ENCODE measurements at places on chromosomes 2 and 18. TPM values are rescaled to one million over a fixed set of nuclear protein-coding genes. Genes with fewer than 3 reads are reported as not detected.

EPB41L5 gene
- total RNA-seq, result 13.1 TPM

NOL4 gene
- 0.24 TPM for total RNA-seq

BOLL gene
- not detected for total RNA-seq

TRIM54 gene
- total RNA-seq, result 105 TPM

ARPC2 gene
- total RNA-seq, result 144 TPM

FEV gene
- not detected for total RNA-seq

IGFBP5 gene
- total RNA-seq, result 207 TPM

TPO gene
- 8.4 TPM for total RNA-seq

AMER3 gene
- total RNA-seq, result not detected

CABYR gene
- total RNA-seq, result 0.38 TPM

LOXL3 gene
- 4.1 TPM for total RNA-seq

SSB gene
- total RNA-seq, result 57.4 TPM

KCNF1 gene
- 0.97 TPM for total RNA-seq

PDE1A gene
- total RNA-seq, result 11.0 TPM

RESP18 gene
- not detected for total RNA-seq

MOGAT1 gene
- total RNA-seq, result 0.47 TPM

FOXI3 gene
- total RNA-seq, result not detected

TMEM247 gene
- not detected for total RNA-seq

ADRA2B gene
- 2.3 TPM for total RNA-seq

OSR1 gene
- 59.7 TPM for total RNA-seq

TMEFF2 gene
- total RNA-seq, result 0.08 TPM

TANC1 gene
- total RNA-seq, result 80.7 TPM

ERFE gene
- not detected for total RNA-seq

Data from left cardiac atrium (tissue), 4 donors.